Testis (tissue), 5 donors: ENCODE measurements at places on chromosomes 3 and 15. TPM values are rescaled to one million over a fixed set of nuclear protein-coding genes. Genes with fewer than 3 reads are reported as not detected.

IGF2BP2 gene
- total RNA-seq: 29.1 TPM

GTF2E1 gene
- 23.6 TPM for total RNA-seq

GRCh38 chr15:39030291-39031070, 465.9 kb upstream of the RASGRP1 start:
- no peak for DNase-seq

GRCh38 chr3:48859206-48859605, 11.5 kb upstream of the PRKAR2A start:
- DNase-seq: no peak

GRCh38 chr15:75195766-75196241, 5.9 kb upstream of the C15orf39 start:
- no peak for DNase-seq

ATP13A5 gene
- 0.25 TPM for total RNA-seq

DNA sequence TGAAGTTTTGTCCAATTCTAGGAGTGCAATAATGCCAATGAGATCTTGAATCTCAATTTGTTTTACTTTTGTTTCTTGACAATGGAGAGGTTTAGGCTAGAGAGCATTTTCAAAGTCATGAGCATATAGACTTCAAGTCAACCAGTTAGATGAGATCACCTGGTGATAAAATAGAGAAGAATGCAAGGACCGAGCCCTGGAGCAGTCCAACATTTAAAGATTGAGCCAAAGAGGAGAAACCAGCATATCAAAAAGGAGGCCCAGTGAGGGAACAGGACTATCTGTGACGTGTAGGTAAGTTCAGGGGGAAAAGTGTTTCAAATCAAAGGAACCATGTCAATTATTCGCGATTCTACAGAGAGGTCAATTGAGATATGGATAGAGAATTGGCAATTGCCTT, 1.7 kb upstream of the PIAS1 start:
- no peak for DNase-seq

GRCh38 chr3:121718205-121718846, 31.2 kb downstream of the GOLGB1 start:
- no peak for DNase-seq

NPAP1 gene
- 14.6 TPM for total RNA-seq

EPHA3 gene
- 1.3 TPM for total RNA-seq

KLHL6 gene
- total RNA-seq: 1.5 TPM

DNA sequence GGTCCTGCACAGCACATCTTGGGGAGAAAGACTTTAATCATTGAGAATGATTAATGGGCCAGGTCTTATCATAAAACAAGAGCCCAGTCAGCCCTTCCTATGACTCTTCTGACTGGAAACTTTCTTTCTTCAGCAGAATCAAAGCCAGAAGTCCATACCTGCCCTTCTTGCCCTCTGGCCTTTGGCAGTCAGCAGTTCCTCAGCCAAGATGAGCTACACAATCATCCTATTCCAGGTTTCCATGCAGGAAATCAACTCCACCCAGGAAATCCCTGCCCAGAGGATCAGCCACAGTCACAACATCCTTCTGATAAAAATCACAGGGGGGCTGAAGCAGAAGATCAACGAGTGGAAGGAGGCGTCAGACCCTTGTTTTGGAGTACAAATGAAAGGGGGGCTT, 26.9 kb downstream of the ZNF589 start:
- no peak for DNase-seq

GLT8D1 gene
- 107 TPM for total RNA-seq

DNA sequence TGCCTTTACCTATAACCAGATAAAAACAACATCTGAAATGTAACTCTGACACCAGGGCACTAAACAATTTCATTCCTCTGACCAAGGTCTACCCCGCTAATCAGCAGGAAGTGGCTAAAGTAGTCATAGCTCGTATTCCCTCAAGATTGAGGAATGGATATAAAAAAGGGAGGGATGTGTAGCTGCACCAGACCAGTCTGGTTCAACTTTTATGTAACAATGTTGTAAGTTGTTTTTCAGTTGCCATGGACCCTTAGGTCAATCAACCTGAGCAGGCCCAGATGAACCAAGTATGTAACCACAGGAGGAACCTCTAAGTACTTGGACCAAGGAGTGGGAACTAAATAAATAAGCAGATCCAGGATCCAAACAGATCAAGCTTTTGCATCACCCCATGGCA, 28.4 kb upstream of the IFT57 start:
- no peak for DNase-seq

ACOX2 gene
- total RNA-seq: 55.9 TPM

GRCh38 chr3:62803276-62803675, 71.9 kb downstream of the CADPS start:
- DNase-seq: no peak

CHST14 gene
- 13.0 TPM for total RNA-seq

PLSCR2 gene
- 9.4 TPM for total RNA-seq

- DNase-seq: no peak
Observed at GRCh38 chr3:183548262-183548769, 7.2 kb downstream of the KLHL6 start.

EPHB1 gene
- 37.1 TPM for total RNA-seq

P2RY13 gene
- 0.31 TPM for total RNA-seq
